ENCODE measurements at places on chromosomes 1 and 21.

DNA sequence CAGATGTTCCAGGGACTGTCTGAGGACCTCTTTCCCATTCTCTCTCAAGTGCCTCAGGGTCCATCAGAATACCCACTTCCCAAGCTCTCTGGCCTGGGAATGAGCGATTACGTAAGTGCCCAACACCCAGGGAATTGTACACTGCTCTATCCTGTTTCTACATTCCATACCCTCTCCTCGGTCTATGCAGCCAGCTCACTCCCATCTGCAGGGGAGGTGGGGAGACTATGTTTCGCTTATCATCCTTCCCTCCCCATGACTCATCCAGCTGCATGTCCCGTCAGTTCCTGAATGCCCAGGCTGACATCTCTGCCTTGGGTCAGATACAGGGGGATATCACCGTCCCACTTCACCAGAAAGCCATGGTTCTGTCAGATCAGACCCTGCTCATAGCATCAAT lies 34.5 kb upstream of the CD1D start:
- DNase-seq = no peak

DNA sequence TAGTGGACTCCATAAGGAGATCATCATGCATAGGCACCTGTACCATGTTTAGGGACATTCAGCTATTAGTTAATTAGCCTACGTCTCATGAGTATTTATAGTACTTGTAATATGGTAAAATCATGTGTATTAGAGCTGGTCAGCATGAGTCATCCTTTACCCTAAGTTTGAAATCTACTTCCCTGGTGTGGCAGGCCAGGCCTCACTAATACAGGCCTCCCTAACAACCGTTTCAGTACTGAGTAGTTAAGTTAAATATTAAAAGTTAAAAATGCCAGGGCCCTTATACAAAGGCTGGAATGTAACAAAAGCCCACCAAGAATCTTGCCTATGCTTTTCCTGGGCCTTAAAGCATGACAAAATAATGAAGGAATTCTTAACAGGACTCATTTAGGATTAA lies 356.3 kb upstream of the DPYD start:
- DNase-seq = no peak

DNA sequence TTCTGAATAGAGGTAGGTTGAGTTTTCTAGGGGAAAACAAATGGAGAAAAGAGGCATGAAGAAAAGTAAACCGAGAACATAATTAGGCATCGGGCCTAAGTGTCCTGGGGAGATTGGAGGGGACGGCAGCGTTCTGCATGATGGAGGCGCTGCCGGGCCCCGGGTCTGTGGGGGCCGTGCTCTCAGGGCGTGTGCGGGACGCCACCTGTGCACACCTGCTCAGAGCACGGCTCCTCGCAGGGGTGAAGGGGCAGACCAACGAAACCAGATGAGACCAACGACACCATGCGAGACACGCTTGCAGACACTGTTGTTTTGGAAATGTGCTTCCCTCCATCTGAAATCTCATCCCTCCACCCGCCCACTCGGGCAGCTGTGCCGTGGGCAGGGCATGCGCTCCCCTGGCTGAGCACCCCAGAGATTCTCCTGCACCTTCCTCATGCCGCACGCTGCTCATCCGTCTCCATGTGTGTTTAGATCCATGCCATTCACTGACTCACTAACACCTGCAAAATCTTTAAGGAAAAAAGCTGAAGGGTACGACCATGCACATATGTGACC lies 28.2 kb upstream of the TRAPPC10 start:
- no peak for DNase-seq

- no peak for DNase-seq
Measured at GRCh38 chr1:209601809-209602657, 18.5 kb downstream of the CAMK1G start.

DNA sequence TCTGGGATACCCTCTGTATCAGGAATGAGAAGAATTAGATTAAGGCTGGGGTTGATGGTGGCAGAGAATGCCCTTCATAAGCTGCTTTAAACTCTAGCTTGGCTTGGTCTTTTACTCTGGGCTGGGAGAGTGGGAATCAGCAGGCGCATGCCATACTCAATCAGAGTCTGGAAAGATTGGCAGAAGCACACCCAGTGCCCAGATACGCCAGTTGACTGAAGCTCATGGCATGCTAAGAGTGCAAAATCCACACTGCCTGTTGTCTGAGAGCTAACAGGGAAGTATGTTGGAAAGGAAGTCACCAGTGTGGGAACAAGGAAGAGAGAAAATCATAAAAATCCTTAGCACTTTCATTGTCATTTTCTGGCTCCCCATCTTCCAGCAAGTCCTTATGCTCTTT lies 53.0 kb downstream of the HMCN1 start:
- DNase-seq = no peak

DNA sequence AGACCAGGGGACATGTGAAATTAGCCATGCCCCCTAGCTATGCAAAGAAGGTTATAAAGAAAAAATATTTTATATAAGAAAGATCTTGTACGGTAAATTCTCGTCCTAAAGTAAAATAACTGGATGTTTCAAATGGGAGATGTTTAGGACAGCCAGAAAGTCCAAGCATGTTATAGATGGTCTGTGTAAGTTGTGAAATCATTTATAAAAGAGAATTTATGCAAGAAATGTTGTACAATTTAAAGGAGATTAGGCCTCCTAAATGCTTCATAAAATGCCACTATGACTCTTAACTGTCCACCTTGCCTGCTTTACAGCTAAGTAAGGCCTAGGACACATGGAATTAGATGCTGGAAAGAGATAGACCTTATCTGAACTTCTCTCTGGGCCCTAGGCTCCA lies 118.1 kb upstream of the POGK start:
- DNase-seq = no peak

GRCh38 chr1:162916407-162916806 lies 55.4 kb upstream of the CCDC190 start:
- DNase-seq = no peak

GRCh38 chr1:22702296-22703085 lies 8.1 kb upstream of the EPHB2 start:
- DNase-seq = no peak

GRCh38 chr1:111778541-111779051 lies 22.9 kb downstream of the DDX20 start:
- no peak for DNase-seq

DNA sequence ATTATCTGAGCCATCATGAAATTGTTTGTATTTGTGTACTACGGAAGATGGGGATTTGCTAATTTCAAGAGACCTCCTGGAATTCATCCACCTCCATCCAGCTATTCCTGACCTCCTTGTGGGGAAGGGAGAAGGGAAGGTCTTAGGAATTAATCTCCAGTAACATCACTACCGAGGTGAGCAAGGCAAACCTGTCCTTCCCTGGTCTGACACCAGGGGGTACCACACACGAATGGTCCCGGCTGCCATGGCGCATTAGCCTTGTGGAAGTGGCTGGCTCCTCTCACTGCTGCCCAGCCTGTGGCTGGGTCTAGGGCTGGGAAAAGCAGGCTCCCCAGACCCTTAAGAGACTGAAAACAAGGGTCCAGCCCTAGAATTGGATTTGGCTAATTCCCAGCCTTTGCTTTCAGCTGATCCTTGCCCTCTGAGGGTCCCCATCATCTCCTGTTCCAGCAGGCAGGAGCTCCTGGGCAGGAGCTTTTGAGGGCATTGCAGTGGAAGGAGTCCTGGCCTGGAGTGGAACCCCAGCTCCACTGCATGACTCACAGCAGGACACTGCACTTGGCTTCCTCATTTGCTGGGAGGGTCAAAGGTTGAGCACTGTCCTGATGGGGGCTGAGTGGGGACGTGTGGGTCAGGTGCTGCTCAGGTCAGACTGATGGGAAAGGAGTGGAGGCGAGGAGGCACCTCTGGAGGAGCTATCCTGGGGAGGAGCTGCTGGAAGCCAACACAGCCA lies 34.8 kb downstream of the RIMS3 start:
- DNase-seq = no peak
